Nephron progenitor cell (in vitro differentiated cells): ENCODE measurements at places on chromosomes 4 and X.

- no peak for DNase-seq
Measured at GRCh38 chrX:11609109-11609508, 56.6 kb downstream of the ARHGAP6 start.

DNA sequence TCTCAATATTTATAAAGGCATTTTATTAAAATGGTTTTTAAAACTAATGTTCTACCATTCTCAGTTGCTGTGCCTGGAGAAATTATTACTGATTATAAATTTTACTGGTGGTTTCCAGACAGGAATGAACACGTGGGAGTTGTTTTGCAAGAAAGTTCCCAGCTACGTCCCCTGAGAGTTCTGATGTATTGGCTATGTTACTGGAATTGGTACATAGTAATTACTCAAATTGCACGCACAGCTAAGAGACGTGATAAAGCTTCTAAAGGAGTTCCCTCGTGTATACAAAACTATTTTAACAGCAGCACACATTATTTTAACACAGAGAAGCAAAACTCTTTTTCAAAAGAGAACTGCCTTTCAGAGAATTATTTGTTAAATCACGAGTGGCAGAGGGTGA lies 292.2 kb downstream of the NLGN4X start:
- DNase-seq = peak; percentile 4

- DNase-seq = no peak
Measured at GRCh38 chr4:71009890-71010588, 16.6 kb downstream of the DCK start.

GRCh38 chr4:109973529-109973905 lies 60.8 kb downstream of the EGF start:
- DNase-seq = no peak

DNA sequence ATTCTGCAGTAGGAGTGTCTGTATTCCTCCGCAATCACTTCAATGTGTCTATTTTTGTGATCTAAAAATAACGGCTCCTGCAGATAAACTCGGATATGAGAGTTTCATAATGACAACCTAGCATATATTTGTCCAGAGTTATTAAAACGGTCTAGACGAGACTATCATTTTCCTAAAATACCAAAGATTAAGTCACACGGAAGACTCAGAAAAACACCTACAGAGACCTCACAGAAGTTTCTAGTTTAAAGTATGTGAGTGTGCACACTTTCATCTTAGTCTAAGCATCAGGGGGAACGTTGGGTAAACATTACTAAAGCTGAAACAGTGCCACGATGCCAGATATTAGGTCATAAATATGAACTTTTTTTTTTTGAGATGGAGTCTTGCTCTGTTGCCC lies 156.9 kb downstream of the AFAP1 start:
- DNase-seq = no peak

DNA sequence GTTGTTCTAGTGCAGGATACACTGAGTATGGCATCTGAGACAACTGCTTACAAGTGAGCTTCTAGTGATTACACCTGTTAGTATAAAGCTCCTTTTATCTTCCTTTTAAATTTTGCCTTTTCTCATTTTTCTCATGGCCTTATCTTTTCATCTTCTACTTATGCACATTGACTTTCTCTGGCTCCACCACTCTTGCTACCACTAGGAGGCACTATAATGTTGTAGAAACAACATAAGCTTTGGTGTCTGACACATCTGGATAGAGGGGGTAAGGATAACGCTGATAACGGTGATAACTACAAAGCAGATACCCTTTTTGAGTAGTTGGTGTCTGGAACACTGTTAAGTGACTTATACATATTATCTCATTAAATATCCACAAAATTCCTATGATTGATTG lies 187.4 kb upstream of the TEX13C start:
- DNase-seq = no peak

DNA sequence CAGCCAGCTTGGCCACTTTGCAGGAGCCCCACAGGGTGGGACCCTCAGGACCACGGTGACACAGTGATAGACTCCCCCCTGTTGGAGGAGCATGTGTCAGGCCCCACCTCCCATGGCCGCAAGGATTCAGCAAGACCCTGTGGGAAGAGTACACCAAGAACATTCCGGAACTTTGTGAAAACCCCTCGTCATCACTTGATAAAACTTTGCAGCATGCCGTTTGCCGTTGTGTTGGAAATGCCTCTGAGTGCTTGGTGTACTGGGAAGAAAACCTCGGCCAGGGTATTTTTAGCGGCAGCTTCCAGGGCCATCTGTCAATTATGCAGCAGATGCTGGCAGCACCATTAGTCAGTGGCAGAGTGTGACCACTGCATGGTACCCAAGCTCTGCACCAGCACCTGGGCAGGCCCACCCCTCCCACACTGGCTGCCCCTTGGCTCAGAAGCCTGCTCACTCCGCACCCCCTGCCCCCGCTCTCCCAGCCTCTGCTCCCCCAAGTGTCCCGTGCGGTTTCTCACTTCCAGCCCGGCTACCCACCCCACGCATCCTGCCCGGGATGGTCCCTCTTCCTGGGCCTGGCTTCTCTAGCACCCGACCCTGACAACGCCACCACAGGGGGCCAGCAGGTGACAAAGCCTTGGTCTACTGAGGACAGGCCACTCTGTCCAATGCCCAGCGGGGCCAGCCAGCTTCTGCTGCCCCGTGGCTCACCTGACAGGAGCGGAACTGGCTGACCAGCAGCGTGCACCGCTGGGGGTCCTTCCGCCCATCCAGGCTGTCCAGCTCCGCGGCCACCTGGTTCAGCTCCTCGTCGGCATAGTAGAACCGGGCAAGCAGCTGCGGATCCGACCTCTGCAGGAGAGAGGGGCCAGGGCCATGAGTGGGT lies 65.0 kb downstream of the ZFYVE28 start:
- no peak for DNase-seq

- no peak for DNase-seq
Measured at GRCh38 chrX:121008920-121009319, 23.4 kb upstream of the CT47A1 start.

DNA sequence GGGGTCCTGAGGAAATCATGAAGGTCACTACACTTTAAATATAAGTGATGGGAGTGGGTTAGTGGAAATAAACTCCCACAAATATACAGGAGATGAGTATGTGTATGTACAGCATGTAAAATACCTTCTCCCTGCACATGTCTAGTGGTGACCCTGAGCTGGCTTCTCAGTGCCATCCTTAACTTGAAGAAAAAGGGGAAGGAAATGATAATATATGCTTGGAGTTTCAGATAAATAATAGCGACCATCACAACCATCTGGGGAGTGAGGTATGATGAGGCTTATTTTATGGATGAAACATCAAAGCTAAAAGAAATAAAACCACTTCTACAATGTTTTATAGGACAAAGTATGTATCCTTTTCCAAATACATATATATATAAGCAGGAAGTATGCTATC lies 41.0 kb upstream of the SORBS2 start:
- no peak for DNase-seq

DNA sequence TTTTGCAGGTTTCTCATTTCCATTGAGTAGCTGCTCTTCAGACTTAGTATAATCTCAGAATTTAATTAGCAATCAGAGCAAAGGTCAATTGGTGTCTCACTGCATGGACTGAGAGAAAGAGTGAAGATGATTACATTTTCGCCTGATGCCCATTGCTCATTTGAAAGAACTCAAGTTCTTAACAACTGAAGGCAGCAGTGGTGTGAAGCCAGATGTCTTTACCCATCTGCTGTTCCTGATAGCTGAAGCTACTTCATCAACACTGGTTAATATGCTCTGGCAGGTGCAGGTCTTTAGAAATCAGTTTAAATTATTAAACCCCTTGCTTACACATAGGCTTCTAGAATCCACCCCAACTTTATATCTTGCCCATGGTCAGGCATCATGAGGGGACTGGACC lies 64.5 kb upstream of the FRAS1 start:
- no peak for DNase-seq

DNA sequence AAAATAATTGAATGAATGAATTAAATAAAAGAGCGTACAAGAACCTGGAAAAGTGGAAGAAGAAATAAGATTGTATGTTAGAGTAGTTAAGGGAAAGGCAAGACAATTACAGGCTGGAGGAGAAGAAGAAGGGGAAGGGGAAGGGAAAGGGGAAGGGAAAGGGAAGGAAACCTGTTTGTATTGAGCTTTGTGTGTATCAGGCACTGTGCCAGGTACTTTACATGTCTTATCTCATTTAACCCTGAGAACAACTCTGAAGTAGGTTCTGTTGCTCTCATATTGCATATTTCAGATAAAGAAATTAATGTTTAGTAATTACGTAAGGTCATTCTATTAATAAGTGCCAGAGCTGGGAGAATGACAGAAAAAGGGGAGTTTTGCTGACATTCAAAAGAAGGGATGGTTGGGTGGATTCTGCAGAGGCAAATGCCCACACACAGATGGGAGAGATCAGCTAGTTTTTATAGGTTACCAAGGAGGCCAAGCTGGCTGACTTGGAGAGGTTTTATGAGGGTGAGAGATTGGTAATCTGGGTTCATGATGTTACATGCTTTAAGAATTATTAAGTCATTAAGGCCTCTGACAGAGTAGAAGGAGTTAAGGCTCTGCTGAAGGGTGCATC lies 92.3 kb upstream of the LCORL start:
- no peak for DNase-seq

DNA sequence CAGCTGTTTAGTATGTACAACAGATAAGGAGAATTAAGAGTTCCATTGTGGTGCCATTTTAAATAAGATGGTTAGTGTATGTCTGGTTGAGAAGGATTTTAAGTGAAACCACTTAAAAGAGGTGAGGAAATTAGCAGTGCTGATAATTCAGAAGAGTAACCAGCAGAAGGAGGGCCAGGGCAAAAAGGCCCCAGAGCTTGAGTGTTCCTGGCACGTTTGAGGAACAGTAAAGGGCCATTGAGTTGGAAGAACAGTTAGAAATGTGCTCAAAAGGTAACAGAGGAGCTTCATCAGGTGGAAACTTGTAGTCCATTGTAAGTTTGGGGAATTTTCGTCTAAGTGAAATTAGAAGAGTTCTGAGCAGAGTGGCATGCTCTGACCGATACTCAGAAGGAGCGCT lies 606.2 kb upstream of the ZFP42 start:
- no peak for DNase-seq

GRCh38 chrX:31223817-31224216 lies 152.0 kb upstream of the FTHL17 start:
- DNase-seq = no peak

- no peak for DNase-seq
Measured at GRCh38 chr4:186345184-186345583, 79.2 kb downstream of the F11 start.

DNA sequence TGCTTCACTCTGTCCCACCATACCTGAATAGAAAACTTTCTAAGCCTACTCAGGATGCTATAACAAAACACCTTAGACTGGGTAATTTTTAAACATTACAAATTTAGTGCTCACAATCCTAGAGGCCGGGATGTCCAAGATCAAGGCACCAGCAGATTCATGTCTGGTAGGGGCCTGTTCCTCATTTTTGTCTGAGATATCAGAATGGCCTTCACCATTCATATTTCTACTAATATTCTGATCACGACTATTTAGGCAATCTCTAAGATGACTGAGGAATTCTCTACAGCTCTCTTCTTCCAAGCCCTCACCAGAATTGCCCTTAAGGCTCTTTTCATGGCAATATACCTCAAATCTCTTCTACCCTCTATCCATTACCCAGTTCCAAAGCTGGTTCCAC lies 77.4 kb upstream of the NRK start:
- no peak for DNase-seq

DNA sequence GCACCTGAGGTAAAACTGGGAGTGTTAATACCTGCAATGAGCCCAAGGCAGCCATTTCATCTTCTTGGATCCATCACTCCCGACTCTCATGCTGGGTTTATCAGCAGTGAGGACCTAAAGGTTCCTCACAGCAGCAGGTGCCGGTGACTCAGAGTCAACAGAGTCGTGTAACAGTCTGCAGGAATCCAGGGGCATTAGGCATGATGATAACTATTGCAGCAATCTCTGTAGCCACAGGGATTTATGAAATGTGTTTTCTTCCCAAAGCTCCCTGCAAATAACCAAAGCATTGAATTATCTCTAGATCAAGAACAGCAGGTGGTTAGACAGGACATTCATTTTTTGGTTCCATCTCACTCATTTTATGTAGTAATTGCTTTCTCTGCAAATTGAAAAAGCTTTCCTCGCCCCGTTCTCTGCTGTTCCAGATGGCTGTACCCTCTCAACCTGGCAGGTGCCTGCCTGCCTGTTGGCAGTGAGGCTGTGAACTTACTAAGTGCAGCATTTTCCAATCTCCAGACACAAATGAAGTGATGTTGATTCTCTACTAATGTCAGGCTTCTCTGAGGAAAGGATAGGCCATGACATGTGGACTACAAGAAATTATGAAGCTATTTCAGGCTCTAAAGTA lies 48.1 kb upstream of the TSPAN7 start:
- DNase-seq = no peak

GRCh38 chr4:7094916-7095315 lies 27.1 kb upstream of the GRPEL1 start:
- DNase-seq = no peak

- DNase-seq = no peak
Measured at GRCh38 chr4:113566015-113566795, 195.3 kb downstream of the CAMK2D start.

GRCh38 chrX:68889249-68889648 lies 60.4 kb downstream of the EFNB1 start:
- DNase-seq = no peak

- no peak for DNase-seq
Measured at GRCh38 chrX:44483965-44484606, 58.6 kb downstream of the FUNDC1 start.

DNA sequence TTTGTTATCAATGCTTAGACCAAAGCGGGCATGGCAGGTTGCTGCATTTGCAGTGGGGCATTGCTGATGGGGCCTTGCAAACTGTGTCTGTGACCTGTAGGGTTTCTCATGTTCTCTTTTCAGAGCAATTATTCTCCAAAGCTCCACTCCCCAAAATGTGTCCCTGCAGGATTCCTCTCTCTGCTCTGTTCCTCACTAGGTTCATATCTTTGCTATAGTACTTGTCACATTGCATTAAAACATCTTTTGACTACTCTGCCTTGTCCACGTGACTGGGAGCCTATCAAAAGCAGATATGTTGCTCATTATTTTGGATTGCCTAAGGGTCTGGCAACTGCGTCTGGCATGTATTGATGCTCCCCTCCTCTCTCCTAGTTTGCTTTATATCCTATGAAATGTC lies 177.7 kb upstream of the MID1 start:
- no peak for DNase-seq
